ENCODE measurements at places on chromosomes 5 and 9.

GRCh38 chr5:2175041-2175440 lies 292.3 kb upstream of the IRX4 start:
- no peak for DNase-seq

DNA sequence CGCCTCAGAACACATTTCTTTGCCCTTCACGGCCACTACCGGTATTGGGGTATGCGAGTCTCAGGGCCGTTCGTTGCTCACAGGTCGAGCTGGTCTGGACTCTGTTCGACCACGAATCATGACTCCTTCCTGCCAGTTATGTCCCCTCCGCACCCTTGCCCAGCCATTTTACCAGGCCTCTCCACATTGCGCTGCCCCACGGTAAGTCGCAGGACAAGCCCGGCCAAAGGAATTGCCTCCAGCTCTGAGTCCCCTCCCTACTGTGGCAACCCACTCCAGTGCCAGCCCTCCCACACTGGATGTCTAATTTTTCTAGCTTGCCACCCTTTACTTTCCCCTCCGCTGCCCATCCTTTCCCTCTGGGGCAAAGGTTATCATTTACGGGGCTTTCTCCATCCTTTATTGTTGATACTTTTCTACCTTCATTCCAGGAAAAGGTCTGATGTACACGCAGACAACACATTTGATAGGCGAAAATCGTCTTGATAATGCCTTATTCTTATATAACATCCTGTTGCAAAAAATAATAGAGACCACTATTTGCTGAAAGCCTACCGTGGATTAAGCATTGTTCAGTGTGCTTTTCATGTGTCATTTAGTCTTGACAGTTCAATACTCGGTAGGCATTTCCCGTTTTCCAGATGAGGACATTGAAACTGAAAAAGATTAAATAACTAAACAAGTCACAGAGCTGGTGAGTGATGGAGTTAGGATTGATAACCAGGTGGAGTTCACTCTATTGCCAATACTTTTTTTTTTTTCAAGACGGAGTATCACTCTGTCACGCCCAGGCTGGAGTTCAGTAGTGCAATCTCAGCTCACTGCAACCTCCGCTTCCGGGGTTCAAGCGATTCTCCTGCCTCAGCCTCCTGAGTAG lies 958 bp upstream of the HSPA5 start:
- DNase-seq = no peak

DNA sequence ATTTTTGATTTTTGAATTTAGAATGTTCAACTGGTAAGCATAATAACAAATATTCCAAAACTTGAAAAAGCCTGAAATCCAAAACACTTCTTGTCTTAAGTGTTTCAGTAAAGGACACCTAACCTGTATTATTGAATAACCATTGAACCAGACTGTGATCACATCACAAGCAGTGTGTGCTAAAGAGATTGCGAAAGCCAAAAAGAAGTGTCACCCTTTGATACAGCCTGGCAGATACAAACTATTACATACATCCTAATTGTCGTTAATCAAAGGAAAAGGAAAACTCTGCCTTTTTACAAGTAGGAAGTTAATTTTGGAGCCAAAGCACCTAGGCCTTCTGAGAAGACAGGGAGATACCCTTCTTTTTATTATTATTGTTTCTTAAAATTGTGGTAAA lies 8.4 kb upstream of the FAM120AOS start:
- DNase-seq = no peak

GRCh38 chr9:76561900-76562299 lies 102.9 kb downstream of the GCNT1 start:
- DNase-seq = no peak

DNA sequence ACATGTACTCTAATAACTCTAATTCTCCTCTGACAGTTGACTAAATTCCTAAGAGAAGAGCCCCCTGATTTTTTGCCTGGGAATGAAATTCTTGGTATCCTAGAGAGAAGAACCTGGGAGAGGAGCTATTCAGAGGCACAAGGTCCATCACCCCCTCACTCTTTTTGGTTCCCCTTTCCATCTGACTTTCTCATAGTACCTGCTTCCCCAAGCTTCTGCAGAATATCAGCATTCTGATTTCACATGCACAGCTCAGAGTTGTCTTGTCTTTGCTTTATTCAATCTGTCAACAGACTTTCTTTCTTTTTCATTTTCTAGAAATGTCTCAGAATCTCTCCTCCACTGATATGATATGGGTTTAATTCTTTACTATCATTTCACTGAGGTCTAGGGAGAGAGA lies 141.5 kb upstream of the FBXL17 start:
- DNase-seq = no peak

DNA sequence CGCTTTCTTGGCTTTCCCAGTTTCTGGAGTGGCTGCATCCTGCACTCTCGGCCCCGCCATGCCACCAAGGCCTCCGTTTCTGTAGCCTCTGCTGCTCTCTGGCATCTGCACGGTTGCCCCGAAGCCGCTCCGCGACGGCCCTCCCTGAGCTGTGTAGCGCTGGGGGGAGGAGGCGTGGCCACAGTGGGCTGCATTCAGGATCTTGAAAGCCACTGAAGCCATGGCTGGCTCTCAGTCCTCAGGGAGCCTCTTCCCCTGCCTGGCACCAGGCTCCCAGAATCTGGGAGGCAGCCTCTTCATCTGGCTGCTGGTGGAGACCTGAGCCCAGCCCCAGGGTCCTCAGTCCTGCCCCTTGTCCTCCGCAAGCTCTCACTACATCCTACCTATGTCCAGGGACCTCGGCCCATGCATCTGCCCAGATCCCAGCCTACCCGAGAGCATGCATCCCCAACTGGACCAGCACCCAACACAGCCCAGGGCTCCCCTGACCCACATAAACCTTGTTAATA lies 25.1 kb downstream of the PAEP start:
- DNase-seq = no peak

GRCh38 chr9:68817079-68817875 lies 112.2 kb downstream of the PIP5K1B start:
- DNase-seq = no peak

DNA sequence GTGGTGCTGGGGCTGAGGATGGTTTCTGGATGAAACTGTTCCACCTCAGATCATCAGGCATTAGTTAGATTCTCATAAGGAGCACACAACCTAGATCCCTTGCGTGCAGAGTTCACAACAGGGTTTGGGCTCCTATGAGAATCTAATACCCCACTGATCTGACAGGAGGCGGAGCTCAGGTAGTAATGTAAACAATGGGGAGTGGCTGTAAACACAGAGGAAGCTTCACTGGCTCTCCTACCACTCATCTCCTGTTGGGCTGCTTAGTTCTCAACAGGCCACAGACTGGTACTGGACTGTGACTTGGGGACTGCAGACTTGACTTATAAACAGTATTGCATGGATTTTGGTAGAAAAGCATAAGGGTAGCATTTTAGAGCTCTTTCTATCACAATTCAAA lies 870.7 kb upstream of the CDH10 start:
- DNase-seq = no peak

DNA sequence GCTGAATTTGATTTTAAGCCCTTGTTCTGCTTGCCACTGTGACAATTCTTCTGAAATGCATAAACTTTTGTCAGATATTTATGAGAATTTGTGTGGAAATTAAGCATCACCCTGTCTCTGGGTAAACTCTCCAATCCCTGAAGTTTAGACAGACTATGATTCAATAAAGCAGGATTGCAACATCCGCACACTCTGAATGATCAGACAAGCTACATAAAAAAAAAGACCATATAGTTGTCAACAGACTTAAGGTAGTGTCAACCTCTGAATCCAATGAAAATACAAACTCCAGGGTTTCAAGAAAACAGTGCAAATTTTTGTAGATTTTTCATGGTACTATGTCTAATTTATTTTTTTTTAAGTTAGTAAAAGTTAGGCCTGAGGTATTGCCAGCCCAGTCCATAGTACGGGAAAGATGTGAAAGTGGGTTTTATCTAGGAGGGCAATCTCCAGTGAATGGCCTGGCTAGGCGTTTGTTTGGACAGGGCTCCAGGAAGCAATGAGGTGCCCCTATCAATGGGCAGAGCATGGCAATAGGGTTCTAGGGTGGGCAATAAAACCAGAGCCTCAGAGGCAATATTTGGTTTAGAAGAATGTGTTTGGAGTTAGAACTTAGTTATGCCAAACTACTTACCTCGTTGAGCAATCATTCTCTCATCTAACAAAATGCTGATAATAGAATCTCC lies 762.6 kb upstream of the SEMA6A start:
- no peak for DNase-seq

GRCh38 chr5:130724658-130725057 lies 440.4 kb downstream of the HINT1 start:
- no peak for DNase-seq

DNA sequence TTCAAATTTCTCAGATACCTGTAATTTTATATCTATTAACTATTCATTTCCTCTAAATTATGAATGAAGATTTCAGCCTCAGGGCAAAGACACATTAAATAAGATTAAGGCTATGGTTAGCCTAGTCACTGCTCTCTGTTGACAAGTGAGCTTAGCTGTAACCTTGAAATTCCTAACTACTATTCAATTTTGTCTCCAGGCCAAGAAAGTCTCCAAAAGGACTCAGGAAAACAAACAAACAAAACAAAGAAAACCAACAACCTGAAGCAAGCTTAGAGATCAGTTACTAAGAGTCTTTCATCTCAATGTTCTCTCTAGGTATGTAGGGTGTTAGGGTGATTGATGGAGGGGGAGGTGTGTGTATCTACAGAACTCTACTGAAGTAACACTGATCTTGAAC lies 9.6 kb upstream of the CTNNAL1 start:
- no peak for DNase-seq

DNA sequence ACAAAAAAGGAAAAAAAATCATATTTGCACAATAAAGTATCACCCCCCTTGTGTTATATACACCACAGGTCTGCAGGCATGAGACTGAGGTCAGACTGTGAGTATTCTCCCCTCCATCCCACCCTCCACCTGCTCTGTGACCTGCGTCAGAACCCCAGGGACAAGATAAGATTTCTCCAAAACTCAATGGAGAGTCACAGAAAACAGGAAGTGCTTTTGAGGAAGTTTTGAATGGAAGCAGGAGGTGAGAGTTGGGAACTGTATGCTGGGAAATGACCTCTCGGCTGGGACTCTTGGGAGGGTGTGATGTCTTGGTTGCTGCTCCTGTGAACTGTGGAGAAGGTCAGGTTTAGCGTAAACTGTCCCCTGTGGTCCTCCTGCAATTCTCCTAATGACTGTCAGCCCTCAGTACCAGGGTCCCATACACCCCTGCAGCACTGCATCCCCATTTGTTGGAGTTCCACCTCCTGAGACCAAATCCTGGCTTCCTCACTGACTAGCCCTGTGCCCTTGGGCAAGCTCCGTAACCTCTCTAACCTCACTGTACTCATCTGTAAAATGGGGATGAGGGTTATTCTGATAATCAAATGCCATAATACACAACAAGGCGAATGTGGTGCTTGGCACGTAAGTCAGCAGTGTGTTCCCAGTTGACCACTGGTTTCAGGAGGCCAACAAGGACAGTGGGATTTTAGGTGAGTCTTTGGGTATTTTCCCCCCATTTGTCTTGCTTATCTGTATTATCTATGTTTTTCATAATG lies 6.9 kb upstream of the CTSL start:
- DNase-seq = no peak

- DNase-seq = no peak
Measured at GRCh38 chr5:6584727-6585126, 48.1 kb downstream of the NSUN2 start.

DNA sequence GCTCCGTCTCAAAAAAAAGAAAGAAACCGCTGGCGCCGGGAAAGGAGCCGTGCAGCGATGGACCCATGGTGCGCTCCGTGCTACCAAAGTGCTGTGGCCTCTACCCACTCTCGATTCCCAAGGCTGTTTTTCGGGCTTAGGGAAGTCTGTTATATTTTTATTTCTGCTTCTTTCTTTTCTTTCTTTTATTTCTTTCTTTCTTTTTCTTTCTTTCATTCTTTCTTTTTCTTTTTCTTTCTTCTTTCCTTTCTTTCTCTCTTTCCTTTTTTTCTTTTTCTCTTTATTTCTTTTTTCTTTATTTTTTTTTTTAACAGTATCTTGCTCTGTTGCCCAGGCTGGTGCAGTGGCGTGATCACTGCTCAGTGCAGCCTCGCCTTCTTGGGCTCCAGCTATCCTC lies 87.5 kb downstream of the ANXA2R start:
- no peak for DNase-seq

GRCh38 chr5:92944337-92944736 lies 636.7 kb downstream of the NR2F1-AS1 start:
- DNase-seq = no peak

GRCh38 chr5:6719896-6720560 lies 6.8 kb downstream of the TENT4A start:
- DNase-seq = no peak

GRCh38 chr9:87075537-87075936 lies 128.2 kb upstream of the GAS1 start:
- DNase-seq = no peak

- DNase-seq = no peak
Measured at GRCh38 chr5:144436007-144436406, 265.3 kb downstream of the KCTD16 start.

GRCh38 chr9:83623679-83624076 lies 735 bp downstream of the IDNK start:
- DNase-seq = no peak

DNA sequence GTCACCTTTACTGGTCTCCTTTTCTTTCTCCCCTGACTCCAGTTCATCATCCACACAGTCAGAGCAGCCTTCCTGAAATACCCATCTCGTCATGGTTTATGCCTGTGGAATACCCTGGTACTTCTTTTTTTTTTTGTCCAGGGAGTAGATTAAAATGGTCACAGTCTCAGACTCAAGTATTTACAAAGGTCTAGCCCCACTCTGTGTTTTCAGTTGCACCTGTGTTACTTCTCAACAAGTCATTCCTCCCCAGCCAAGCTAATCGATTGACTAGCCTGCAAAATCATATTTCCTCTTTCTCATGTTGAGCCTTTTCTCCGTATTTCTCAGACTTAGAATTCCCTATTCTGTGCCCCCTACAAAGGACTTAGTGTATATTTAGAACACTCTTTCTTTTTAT lies 155.2 kb upstream of the KCNN2 start:
- no peak for DNase-seq

DNA sequence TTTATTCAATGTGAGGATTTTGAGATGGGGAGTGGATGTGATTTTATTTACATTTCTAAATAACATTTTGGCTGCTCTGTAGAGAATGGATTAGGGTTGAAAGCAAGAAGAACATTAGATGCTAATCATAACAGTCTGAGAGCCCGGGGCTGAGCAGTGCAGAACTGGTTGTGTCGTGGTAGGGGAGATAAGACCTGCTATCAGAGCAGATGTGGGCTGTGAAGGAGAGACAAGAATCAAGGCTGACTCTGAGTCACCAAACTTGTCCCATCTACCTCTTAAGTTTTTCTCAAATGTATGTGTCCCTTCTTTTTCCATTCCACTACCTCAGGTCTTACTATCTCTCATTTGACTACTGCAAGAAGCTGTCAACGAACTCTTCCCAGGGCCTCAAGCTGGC lies 35.4 kb upstream of the SLC28A3 start:
- no peak for DNase-seq

DNA sequence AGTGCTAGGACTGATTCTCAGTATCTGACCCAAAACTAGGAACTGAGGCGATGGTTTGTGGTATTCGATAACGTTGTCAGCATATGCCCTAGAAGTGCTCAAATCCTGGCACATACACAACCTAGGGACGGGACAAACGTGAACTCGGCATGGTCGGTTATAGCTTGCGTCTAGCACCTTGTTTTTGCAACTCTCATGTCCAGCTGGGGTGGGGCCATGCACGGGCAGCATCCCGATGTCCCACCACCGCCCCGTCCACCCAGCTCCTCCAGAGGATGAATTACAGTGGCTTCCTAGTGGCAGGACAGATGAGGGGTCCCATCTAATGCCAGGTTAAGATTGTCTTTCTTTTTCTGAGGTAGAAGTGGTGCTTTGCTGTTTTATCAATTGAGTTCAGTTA lies 31.6 kb downstream of the PROP1 start:
- no peak for DNase-seq

Data from stimulated activated naive CD8-positive, alpha-beta T cell treated with anti-CD3 and anti-CD28 coated beads, Interleukin-15, amount 100 ng/mL, for 72 hours (primary cell).